Stimulated activated CD8-positive, alpha-beta memory T cell treated with anti-CD3 and anti-CD28 coated beads, Interleukin-15, amount 100 ng/mL, for 4 hours (primary cell): ENCODE measurements at places on chromosomes 6 and 20.

DNA sequence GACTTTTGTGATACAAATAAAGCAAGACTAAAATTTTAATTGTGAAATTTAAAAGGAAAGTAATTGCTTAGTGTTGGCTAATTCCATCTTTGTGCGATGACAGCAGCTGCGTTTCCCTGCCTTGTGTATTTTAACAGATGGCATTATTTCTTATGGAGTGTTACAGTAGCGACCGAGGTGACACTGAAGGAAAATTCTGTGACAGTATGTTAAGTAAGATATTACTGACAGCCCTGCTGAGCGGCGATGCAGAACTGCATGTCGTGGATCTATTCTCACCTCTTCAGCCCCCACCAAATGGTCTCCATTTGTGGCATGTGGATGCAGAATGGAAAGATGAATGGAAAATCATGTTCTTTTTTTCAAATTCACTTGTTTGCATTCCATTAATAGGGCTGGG is 289.4 kb downstream of the RNF144B start:
- no peak for DNase-seq

DNA sequence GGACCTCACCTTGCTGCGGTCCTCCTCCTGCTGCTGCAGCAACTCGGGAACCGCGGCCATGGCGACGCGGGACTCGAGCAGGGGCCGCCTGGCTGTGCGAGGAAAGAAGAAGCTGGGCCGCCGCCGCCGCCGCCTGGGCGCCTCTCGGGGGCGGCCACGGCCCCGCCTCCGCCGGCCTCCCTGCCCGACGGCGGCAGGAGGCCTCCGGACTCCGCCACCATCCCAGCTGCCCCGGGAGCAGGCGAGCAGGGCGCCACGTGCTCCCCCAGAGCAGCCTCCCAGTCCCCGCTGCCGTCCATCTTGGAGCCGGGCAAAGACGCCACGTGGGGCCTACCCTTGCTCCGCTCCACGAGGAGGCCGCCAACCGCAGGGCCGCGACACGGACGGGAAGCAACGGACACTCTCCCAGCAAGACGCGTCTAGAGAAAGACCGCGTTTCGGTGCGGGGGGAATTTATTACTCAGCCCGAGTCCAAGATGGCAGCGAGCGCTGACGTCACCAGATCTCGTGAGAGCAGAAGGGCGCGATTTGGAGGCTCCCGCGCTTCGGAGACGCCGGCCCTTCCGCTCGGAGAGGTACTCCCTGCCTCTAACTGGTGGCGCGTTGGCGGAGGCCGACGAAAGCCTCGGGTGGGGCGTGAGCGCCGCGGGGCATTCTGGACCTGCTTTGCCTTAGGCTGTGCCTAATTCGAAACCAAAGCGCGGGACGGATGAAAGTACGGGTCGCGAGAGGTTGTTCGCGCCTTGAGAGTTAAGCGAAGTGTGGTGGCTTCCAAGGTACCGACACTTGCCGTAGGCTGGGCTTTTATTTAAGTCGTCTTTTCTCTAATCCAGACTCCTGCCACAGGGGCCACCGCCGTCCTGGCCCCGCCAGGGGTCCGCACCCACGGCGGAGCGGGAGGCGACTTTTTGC is at the start of the genes MGME1 and SNX5:
MGME1 (plus strand) TSS at position 653 of the 912 bp plus-strand sequence. CDS start 842 bp downstream, outside the sequence.
SNX5 (minus strand) TSS at position 429 of the 912 bp plus-strand sequence; CDS start at position 60, 369 bp downstream.
- peak; percentile 99 for DNase-seq

DNA sequence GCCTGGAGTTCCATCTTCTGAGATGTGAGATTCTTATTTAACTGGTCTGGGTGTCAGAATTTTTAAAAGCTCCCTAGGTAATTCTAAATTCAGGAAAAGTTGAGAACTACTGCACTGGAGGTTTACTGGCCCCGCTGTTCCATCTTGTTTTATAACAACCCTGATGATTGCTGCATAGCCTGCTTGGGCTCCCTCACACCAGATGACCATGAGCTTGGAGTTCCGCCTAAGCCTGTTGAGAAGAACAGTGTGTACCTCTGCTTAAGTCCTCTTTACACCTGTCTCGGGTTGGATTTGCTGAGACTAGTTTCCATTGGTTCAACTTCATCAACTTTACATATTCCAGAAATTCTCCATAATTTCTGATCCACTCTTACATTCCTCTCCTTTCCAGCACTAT is 77.9 kb downstream of the FKBP5 start:
- DNase-seq, result no peak

- DNase-seq, result no peak
Measured at GRCh38 chr6:50610562-50610961, 102.8 kb upstream of the TFAP2D start.

DNA sequence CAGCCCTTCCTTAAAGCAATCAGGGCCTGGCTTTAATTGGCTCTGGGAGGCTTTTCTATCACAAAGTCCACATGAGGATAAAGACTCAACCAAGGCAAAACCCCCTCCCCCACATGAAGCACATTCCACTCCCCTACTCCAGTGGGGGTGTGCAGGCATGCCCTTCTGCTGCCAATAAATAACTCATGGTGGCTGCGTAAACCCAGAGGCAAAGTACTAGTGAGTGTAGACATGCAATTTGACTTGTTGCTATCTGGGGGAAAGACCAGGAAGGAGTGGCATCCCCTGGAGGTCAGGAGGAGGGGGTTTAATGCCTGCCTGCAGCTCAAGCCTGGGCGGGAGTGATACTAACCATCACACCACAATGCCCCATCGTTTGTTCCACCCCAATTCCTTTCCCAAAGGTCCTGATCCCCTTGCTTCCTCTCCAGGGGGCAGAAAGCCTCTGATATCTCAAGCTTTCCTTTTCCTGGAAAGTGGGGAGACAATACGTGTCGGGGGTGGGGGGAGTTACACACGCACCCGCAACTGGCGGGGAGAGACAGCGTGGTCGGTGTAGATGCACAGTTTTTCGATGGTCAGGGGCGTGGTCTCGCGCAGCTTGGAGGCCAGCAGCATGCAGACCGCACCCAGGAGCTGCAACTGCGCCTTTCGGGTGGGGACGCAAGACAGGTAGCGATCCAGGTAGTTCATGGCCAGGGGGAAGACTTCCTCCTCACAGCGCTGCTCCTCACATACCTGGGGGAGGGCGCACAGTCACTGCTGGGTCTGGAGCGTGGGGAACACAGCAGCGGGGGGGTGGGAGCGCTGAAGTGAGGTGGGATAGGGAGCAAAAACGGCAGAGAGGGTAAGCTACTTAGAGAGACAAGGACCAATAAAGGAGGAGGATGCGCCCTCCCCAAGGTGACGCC is 1.5 kb downstream of the CCND3 start:
- DNase-seq, result no peak

- DNase-seq, result no peak
Measured at GRCh38 chr6:90469906-90470305, 117.0 kb downstream of the MAP3K7 start.

DNA sequence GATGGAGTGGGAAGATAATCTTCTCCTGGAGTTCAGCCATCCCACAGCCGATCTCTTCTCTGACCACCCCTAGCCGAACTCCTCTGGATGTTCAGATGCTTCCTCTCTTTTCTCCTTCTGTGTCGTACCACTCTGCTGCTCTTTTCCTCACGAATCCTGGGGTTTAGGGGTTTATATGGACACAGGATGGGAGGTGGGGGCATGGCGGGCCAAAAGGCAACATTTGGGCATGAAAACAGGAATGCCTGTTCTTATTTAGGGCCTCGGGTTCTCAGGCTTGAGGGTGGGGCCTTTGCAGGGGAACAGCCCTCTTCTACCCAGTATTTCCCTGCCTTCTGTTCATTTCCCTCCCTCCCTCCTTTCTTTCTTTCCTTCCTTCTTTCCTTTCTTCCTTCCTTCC is 112.7 kb downstream of the SLC35B3 start:
- no peak for DNase-seq

DNA sequence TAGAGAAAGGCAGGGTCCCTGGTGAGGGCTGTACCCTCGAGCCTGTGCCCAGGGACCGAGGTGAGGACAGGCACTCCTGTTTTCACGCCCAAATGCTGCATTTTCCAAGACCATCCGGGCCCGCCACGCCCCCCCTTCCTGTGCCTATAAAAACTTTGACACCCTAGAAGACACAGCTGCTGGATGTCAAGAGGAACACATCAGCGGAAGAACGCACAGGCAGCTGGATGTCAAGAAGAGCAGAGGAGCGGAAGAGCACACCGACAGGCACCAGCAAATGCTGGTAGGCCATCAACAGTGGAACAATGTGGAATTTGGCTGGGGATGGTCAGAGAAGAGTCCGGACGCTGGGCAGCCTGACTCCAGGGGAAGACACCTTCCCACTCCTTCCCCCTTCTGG is 56.1 kb downstream of the TXLNB start:
- no peak for DNase-seq

DNA sequence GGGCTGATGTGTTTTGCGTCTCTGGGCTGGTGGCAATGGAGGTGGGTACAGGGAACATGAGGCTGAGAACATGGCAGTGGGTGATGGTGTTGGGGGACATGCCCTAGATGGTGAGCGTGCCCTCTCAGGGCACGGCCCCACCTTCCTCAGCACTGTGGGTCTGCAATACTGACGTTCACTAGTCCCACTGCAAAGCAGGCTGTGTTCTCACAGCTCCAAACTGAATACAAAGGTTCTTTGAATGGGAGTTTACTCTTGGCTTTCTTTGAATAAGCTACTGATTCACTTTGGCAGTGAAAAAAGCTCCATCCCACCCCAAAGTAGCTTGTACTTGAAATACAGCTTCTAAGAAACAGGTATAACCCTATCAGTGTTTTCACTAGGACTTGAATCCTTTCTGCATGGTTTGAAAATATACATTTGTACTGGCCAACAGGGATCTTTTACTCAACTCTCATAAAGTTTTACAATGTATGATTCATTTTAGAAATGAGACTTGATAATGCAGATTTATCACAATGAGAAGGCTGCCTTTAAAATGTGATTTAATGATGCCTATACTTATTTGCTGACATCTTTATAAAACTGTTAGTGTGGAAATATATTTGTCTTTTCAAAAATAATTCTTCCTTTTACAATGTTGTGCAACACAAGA is 400.7 kb downstream of the ZFAND3 start:
- no peak for DNase-seq

DNA sequence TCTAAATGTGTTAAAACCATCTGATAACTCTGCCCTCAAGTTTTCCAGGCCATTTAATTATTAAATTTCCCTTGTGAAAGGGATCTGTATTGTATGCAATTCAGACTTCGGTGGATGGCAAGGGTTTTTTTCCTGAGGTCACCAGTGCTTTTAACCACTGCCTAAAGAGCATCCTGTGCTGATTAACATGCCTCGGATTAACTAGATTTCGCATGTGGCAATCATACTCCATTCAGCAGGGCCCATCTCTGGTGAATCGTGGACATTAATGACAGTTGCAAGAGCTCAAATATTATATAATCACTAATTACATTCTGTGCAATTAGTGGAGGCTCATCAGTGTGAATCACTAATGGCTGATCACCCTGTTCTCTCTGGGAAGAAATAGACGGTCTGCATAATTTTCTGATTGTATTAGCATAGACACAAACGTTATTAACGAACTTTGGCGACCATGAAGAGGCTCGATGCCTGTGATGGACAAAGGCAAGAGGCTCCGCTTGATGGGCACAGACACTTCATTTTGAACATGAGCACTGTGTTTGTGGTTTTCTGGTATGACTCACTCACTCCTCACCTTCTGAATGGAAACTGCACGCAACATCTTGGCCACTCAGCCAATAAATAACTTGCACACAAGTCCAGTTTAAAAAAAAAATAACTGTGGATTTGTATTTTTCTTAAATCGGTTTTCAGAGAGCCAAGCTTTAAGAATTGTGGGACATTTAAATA is 31.4 kb downstream of the LINC00237 start:
- no peak for DNase-seq

- DNase-seq, result no peak
Measured at GRCh38 chr6:34324738-34325444, 67.6 kb downstream of the NUDT3 start.

- no peak for DNase-seq
Measured at GRCh38 chr6:2230659-2231277, 14.6 kb downstream of the GMDS start.

DNA sequence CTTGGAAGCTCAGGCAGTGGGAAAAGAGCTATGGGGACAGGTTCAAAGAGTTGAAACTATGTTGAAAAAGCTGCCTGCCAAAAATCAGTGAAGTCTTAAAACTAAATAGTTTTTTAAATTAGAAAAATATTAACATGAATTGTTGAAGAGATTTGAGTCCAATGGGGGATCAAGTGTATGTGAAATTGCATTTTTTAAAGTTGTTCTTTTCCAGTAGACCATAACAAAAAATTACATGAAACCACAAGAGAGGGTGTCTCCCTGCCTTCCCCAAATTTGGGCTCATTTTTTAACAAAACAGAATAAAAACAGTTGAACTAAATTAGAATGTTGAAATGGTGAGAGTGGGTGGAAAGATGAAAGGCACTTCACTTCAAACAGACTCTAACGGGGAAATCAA is 31.5 kb upstream of the COL10A1 start:
- DNase-seq, result no peak

DNA sequence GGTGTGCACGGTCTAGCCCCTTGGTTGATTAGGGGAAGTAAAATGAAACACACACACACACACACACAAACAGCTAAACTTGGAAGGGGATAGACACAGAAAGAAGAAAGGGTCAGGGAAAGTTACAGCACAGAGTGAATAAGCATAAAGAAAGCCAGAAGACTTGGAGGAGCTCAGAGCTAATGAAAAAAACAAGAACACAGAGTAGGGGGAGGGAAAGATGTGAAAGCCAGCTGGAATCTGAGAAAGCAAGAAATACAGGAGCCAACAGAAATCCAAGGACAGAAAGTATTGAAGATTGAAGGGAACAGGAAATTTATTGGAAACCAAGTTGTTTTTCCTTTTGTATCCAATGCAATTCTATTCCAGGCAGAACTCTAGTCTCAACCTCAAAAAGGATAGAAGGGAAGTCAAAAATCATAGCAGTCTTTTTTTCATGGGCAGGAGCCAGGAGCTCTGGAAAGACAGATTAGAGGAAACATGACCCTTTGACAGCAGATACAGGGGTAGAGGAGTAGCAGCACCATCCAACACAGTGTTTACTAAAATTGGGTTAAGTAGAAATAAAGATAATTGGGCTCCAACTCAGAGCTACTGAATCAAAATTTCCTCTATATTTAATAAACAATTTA is 10.1 kb downstream of the HMGCLL1 start:
- DNase-seq, result no peak

GRCh38 chr6:107305391-107305790 is 154.0 kb downstream of the PDSS2 start:
- DNase-seq, result no peak

DNA sequence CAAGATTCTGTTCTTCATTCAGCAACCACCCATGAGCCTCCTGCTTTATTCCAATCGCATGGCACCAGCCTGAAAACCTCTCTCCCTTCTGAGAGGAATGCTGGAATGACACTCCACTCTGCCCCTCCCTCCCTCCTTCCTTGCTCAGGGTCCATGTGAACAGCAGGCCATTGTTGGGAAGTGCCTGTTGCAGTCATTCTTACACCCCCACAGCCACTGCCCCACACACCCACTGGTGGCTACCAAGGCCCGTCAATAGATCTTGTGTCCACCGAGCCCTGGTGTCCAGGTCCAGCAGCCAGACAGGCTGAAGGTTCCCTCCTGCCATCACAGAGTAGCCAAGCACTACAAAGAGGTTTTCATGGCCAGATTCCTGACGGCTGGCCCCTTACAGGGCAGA is 6.5 kb downstream of the PDRG1 start:
- DNase-seq, result no peak

GRCh38 chr20:10716855-10717254 is 43.1 kb upstream of the JAG1 start:
- no peak for DNase-seq

GRCh38 chr20:4300401-4300800 is 285.0 kb upstream of the RNF24 start:
- no peak for DNase-seq

- no peak for DNase-seq
Measured at GRCh38 chr20:24977797-24978196, 14.8 kb downstream of the APMAP start.
